Stimulated activated CD4-positive, alpha-beta T cell treated with anti-CD3 and anti-CD28 coated beads, Interleukin-1b, Interleukin-23, amount 100 ng/mL, for 1 hour (primary cell): ENCODE measurements at places on chromosomes 12 and 14.

GRCh38 chr12:83461336-83461935 is 774.7 kb downstream of the TMTC2 start:
- no peak for DNase-seq

DNA sequence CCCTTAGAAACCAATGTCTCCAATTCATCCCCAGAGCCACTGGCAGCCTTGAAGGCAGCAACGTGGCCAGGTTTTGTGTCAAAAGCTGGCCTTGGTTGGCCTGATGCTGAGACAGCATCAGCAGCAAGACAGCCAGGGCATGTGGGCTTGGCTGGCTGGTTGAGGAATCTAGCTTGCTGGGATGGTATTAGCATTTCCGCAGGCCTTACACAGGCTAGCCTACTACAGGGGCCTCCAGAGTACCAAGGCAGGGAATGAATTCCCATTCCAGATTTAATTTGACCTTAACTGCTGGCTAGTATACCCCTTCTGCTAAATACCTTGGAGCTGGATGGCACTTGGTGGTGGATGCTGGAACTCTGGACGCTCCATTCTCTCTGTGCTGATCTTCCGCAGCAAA is 15.8 kb downstream of the NGDN start:
- no peak for DNase-seq

- DNase-seq, result no peak
Observed at GRCh38 chr12:132689227-132689626, 1.8 kb downstream of the PXMP2 start.

DNA sequence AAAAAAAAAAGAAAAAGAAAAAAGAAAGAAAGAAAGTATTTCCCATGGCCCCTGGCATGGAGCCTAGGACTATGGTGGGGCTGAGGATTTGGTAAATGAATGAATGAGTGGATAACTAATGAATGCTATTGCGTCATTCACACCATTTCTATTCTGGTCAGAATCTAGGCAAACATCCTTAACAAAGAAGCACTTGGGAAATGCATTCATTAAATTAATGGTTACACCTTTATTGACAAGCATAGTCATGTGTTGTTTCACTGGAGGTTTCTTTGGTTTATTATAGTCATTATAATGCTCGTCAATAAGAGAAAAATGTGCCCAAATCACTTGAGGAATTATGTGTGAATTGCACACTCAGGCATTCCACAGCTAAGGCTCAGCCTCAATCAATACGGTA is 13.6 kb upstream of the AQP2 start:
- DNase-seq, result no peak

GRCh38 chr14:105329411-105330150 is 15.0 kb downstream of the PACS2 start:
- DNase-seq, result no peak

DNA sequence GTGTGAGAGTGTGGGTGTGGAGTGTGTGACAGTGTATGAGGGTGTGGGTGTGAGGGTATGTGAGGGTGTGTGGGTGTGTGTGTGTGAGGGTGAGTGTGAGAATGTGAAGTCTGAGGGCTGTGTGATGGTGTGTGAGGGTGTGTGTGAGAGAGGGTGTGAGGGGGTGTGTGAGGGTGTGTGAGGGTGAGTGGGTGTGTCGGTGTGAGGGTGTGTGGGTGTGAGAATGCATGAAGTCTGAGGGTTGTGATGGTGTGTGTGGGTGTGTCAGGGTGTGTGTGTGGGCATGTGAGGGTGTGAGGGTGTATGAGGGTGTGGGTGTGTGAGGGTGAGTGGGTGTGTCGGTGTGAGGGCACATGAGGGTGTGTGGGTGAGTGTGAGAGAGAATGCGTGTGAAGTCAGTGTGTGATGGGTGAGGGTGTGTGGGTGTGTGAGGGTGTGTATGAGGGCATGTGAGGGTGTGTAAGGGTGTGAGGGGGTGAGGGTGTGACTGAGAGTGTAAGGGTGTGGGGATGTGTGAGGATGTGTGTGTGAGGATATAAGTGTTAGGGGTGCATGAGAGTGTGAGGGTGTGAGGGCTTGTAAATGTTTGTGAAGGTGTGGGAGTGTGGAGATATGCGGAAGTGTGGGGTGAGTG is 36.4 kb downstream of the TMEM121 start:
- no peak for DNase-seq

- no peak for DNase-seq
Observed at GRCh38 chr12:40241741-40242140, 16.9 kb downstream of the LRRK2 start.

- no peak for DNase-seq
Observed at GRCh38 chr14:79915406-79915805, 295.9 kb downstream of the DIO2 start.

- no peak for DNase-seq
Observed at GRCh38 chr14:99592933-99593753, 10.9 kb downstream of the CCDC85C start.

GRCh38 chr14:105315941-105316576 is 1.5 kb downstream of the PACS2 start:
- DNase-seq, result no peak

DNA sequence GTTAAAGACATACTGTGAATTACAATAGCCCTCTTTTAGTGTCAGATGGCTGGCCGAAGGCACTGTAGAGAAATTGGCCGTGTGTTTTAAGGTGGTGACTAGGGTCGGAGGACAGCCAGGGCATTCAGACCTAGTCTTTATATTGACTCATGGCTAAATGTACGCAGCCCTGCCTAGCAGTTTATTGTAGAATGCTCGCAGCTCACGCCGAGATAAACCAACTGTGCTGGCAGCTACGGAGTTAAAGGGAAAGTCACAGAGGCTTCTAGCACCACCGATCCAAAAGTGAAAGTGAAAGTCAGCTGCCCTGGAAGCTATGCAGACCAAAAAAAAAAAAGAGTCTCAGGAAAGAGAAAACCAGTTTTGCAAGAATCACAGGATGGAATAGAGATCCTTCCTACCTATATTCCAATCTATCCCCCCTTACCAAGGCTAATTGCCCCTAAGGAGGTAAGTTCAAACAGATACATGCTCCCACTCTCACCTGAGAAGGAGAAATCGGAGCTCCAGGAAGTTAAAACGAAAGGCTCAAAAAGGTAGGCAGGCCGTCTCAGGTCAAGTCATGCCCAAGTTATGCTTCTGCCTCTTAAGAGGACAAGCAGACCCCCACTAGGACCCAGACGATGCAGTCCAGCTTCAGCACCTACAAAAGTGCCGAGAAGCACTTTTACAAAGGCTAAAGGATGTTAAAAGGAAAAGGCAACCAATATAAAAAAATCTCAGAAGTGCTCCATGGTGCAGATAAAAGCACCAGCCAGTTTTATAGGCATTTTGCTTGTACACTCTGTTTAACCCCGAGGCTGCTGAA is 24.8 kb downstream of the KLRK1 start:
- DNase-seq, result no peak

- DNase-seq, result no peak
Observed at GRCh38 chr14:97490521-97491070, 693.4 kb downstream of the VRK1 start.
